Prostate gland (tissue), 2 donors: ENCODE measurements at places on chromosomes 6 and 20. TPM values are rescaled to one million over a fixed set of nuclear protein-coding genes. Genes with fewer than 3 reads are reported as not detected.

The RNF144B gene
- 50.8 TPM for total RNA-seq

DNA sequence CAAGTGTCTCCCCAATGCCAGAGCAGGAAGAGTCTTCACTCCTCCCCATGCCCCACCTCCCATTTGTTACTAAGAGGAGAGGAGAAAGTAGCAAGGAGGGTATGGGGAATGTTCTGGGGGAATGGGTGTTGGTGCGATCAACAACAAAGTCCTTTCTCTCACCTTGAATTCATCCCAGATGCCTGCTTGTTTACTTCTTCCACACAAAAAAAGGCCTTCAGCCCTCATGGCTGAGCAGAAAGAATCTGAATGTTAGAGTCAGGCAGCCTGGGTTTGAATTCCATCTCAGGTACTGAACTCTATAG, 9.9 kb downstream of the MOG start:
- H3K36me3 ChIP-seq, result no peaks in the 10 kb centered on the region
- no peak for DNase-seq
- no peak overlapping the region for H3K27ac ChIP-seq
- no peaks in the 10 kb centered on the region for H3K27me3 ChIP-seq
- H3K4me1 ChIP-seq, result no peaks in the 10 kb centered on the region

The NFATC2 gene
- 8.4 TPM for total RNA-seq

The CDYL gene
- total RNA-seq, result 54.5 TPM

DNA sequence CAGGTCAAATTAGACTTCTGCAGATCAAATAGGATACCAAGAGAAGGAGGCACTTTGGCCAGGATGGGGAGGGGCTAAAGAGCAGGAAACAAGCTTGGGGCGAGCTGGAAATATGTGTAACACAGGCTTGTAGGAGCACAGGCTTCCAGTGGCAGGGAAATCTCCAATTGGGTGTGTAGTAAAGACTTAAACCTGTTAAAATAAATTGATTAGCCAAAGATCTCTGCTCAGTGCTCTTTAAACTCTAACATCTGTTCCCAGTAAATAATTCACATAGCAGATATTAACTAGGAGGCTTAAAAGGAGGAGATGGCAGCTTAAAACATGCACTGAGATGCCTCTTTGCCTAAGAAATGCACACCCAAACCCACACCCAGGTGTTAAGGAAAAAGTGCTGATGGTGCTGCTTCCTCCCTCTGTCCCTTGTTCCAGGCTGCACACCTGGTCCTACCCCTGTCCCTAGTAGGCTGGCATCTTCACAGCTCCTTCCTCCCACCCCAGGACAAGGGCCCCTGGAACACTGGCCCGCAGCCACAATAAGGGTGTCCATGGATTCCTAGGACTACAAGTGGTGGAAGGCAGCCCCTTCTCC, 93.5 kb upstream of the MLN start:
- no peaks in the 10 kb centered on the region for H3K36me3 ChIP-seq
- no peak overlapping the region for H3K27ac ChIP-seq
- DNase-seq, result no peak
- H3K4me1 ChIP-seq, result no peaks in the 10 kb centered on the region

DNA sequence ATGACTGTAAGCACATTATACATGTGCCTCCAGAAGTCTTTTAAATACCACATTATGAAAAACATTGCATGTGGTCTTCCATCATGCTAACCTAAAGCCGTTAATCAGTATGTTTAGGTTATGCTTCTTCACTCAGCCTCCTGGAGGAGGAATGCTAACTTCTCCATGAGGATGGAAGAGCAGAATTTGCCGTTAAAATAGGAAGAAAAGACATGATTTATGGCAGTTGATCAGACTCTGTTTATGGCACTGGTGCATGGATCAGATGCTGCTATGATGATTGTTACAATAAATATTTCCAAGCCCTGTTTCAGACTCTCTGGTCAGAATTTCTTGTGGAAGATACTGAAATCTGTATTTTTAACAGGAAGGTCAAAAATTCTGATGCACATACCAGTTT, 31.7 kb downstream of the MAP3K4 start:
- no peak overlapping the region for H3K4me3 ChIP-seq
- H3K36me3 ChIP-seq, result no peaks in the 10 kb centered on the region
- no peaks in the 10 kb centered on the region for H3K27me3 ChIP-seq
- H3K4me1 ChIP-seq, result no peaks in the 10 kb centered on the region
- H3K27ac ChIP-seq, result no peak overlapping the region

- no peaks in the 10 kb centered on the region for H3K4me1 ChIP-seq
- H3K36me3 ChIP-seq, result no peaks in the 10 kb centered on the region
- H3K4me3 ChIP-seq, result no peak overlapping the region
- H3K27ac ChIP-seq, result no peak overlapping the region
These were observed 135.6 kb upstream of the PTPRK start for GRCh38 chr6:128655978-128656498.

- H3K27me3 ChIP-seq, result no peaks in the 10 kb centered on the region
- no peaks in the 10 kb centered on the region for H3K36me3 ChIP-seq
- DNase-seq, result no peak
These were observed 547.5 kb upstream of the ADGRB3 start for GRCh38 chr6:68087399-68088133.
